ENCODE measurements at places on chromosomes 6 and 20.

DNA sequence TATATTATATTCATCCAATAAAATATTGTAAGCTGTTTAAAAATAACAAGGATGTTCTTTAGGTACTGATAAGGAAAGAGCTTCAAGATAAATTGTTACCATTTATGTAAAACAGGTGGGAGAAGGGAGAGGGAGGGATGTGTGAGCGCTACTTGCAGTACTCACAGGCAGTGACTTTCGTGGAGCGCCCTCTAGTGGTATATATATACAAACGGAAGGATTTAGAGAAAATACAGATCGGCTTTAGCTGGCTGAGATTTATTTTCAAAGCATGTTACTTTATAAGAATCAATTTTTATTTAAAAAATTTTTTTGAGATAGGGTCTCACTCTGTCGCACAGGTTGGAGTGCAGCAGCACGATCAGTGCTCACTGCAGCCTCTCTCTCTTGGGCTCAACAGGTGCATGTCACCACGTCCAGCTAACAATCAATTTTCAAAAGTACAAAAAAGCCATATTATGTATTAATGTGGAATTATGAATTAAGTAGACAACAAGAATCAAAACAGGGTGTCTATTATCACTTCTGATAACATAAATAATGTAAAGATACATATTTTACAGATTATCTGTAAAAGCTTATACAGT is 3.3 kb upstream of the MOG start:
- DNase-seq: no peak

DNA sequence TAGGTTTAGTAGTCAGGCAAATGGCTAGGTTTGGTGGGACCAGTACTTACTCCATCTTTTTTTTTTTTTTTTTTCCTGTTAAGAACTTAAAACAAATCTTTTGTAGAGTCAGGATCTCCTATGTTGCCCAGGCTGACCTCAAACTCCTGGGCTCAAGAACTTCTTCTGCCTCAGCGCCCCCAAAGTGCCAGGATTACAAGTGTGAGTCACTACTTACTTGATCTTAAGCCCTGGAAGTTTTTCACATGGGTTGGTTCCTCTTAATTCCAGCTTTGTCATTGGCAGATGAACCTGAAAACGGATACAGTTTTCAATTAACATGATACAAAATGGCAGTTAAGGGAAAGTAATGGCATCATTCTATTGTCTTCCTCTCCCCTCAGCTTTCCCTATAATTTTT is 179.4 kb upstream of the JAG1 start:
- DNase-seq: no peak

DNA sequence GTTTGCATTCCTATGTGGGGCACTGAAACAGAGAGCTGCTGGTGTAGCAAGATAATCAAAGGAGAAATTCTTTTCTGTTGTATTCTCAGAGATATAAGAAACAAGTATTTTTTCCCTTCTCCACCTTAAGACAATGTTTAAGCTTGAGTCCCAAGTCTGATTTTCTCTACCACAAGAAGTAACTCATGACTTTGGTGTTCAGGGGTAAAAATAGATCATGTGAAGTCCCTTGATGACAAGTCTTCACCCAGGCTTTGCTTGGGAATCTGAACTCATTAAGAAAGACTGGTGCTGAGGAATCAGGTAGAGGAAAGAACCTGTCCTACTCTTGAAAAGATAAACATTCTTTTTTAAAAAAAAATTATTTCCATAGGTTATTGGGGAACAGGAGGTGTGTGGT is 205.6 kb downstream of the ALDH8A1 start:
- no peak for DNase-seq

DNA sequence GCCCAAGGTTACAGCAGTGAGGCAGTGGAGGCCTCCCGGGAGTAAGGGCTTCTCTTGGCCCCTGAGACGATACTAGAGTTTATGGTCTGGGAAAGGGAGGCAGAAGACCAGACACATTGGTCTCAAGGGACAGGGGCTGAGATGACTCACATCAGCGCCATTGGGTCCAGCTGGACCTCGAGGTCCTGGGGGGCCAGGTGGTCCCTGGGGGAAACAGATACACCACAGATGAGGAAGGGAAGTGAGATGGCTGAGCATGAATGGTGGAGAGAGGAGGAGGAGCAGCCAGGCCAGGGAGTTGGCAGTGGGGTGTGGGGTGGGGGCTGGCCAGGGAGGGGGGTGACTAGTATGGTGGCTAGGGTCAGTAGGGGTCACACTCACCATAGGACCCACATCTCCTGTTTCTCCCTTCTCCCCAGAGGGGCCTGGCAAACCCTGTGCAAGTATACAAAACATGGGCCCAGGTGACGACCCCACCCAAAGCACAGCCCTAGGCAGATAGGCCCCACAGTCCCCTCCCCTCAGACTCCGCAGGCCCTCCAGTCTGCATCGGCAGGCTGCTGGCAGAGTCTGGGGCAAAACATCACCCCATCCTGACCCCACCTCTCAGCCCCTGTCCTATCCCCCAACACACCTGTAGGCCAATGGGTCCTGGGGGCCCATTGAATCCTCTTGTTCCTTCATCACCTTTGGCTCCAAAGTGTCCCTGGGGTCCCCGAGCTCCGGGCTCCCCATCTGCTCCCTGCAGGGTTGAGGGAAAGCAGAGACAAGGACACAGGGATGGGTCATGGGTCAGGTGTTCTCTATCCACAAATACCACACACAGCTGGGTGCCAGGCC is 21.9 kb downstream of the COL11A2 start:
- DNase-seq: no peak

DNA sequence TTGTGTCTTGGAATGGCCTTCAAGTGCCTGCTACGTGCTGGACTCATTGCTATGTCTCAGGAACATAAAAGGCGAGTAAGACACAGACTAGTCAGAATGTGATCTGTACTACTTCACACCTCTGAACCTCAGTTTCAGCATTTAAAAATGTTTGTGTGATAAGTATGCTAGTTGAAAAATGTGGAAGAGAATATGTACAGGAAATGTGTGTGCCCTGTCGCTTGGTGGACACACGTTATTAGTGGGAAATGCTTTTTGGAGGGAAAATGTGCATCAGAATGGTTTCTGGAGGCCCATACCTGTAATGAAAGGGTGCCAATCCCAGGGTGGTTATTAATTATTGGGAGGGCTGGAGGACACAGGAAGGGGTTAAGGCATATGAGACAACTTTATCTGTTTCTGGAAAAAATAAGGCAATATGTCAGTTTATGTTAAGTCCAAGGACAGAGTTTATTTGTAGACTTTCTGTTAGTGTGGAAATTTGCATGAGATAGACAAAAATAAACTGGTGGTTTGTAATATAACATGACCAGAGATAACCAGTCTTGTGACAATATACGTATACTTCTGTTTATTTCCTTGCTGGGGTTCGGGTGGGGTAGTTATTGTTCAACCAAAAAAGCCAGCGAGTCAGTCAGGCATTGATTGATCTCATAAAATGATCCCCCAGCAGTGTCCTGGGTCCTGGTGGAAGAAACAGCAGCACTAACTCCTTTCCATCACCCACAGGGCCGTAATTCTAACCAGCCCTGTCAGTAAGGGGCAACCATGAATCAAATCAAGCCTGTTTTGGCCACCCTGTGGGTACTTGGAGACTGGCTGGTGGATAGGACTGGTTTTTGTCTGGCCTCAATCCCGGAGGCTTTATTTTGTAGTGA is 117.9 kb downstream of the JARID2 start:
- DNase-seq: no peak

GRCh38 chr20:57259121-57259937 is 7.1 kb downstream of the BMP7 start:
- DNase-seq: no peak

- no peak for DNase-seq
These were observed 130.3 kb upstream of the BTN3A2 start for GRCh38 chr6:26234421-26235301.

DNA sequence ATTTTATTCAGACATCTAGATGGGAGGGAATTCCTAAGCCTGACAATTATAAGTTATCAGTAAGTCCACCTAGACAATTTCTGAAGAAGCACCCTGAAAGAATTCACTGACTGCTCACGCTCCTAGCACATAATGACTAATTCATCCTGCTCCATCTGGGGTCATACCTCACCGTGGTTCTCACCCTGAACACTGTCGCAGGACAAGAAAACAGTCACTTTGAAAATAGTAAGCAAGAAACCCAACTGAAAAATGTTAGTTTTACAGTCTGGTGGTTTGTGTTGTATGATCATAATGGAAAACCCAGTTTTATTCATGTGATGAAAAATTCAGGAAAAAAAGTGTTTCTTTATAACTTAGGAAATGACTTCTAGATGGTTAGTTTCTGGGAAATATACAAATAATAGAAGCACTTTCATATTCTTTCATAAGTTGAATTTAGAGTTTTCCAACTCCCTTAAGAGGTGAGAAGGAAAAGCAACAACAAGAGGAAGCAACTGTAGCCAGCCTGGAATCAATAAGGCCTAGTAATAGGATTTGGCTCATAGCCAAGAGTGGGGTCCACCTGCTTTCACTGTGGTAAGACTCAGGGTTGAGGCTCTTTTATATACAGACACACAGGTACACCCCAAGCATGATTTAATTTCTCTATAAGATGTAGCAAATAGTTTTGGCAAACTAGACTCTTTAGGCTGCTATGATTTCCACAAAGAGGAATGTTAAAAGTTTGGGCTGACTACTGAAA is 94.1 kb downstream of the HIVEP2 start:
- DNase-seq: no peak

- no peak for DNase-seq
These were observed 620.0 kb downstream of the PKHD1 start for GRCh38 chr6:51467231-51467952.

DNA sequence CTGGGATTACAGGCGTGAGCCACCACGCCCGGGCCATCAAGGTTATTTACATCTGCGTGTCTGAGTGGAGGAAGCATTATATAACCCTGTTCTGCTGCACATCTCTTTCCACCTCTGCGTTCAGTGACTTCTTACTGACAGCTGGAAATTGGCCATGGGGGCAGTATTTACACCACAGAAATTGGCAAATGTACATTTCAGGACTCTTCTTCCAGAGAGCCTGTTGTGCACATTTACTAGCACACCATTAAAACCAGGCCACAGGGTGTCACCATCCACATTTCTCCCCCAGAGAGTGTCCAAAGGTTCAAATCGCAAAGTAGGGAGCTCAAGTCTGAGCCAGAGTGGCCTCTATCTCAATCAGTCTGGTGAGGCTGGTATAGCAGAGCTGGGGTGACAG is 62.9 kb upstream of the SNX9 start:
- no peak for DNase-seq

DNA sequence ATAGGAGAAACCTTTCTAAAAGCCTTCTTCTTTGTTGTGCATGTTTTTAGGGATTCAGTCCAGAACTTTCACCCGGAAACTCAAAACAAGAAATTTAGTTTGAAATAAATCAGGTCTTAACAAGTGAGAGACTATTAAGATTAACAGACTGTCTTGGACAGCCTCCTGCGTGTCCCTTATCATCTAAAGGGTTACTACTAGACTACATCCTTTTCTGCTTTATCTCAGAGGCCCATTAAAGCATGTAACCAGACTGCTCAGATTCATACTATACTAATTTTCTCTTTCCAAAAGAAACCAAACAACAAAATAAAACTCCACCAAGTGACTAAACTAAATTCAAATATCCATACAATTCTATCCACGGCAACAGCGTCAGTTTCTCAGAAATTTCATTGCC is 173.8 kb downstream of the GMPR start:
- no peak for DNase-seq

DNA sequence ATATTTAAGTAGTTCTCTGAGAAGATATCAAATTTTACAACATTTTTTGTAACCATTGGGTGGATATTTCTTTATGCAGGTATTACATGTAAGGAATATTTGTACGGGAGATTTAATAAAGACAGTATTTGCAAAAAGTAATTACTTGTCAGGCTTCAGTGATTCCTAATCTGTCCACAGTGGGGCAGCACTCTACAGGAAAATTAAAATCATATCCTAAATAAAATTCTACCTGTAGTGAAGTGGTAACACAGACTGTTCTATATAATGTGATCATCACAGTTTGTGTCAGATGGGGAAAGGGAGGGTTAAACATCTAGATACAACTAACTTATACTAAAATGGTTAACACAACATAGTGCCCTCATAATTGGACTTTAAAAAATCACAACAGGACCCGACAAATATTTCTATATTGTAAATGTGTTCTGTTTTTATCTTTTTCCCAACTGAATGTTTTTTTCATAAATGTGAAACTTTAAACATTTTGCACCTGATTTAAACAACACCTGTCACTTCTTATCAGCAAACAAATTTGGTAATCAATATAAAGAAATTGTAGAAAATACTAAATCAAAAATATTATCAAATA is 145.6 kb upstream of the MANEA start:
- DNase-seq: no peak

- DNase-seq: no peak
These were observed 49.6 kb downstream of the PTCHD4 start for GRCh38 chr6:48061265-48061990.

DNA sequence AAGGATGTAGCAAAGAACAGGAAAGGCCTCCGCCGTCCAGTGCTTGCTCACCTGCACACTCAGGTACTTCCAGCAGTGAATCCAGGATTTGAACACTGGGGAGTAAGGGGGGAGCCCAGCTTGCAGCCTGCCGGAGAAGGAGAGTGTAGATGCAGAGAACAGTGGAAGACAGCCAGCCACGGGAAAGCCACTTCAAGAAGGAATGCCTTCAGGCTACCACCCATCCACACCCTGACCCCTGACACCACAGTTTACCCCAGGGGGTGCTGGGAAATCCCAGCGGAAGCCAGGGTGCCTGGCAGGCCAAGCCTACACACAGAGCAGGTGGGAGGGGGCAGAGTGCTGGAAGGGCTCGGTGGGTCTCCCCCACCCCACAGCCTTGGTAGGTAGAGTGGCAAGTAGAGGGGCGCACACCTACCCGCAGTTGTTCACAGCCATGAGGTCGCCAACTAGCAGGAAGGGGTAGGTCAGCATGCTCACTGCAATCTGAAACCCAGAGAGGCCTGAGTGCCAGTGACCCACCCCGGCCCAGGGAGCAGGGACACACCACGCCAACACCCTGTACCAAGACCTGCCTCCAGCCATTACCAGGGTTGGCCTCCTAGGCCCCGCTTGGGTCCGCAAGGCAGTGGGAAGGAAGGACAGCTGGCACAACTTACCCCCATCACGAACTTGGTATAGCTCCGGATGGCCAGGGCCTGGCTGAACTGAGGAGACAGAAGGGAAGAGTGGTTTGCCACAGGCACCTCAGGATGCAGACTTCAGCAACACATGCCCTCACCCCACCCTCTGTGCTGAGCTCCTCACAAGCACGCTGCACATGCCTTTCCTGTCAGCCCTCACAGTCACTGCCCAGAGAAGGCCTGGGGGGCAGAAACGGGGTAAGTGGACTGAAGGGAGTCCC is 15.7 kb downstream of the PI16 start:
- DNase-seq: no peak

- DNase-seq: no peak
These were observed 1.5 kb downstream of the TREM2 start for GRCh38 chr6:41161380-41161779.
